ENCODE measurements at places on chromosomes 13 and 19.

DNA sequence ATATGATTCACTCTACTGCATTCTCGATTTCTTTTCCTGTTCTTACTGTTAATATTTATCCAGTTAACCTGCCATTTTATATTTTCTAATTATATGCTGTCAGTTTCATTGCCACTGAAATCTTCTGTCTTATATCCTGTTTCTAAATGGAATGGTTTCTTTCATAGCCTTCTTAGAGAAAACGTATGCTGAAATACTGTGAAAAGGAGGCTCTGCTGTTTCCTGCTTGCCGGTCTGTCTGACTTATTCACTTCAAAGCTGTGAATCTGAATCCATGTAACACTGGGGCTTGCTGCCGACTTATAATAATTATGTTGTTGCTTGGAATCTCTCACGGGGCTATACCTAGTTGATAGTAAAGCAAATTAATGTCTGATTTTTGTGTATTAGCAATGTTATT, 80.0 kb downstream of the GPR12 start:
- no peak for DNase-seq

DNA sequence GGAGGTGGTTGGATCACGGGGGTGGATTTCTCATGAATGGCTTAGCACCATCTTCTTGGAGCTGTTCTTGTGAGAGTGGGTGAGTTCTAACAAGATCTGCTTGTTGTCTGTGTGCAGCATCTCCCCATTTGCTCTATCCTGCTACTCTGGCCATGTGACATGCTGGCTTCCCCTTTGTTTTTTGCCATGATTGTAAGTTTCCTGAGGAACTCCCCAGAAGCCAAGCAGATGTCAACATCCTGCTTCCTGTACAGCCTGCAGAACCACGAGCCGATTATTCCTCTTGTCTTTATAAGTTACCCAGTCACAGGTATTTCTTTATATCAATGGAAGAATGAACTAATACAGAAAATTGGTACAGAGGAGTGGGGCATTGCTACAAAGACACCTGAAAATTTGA, 2.3 kb upstream of the SIGLEC12 start:
- no peak for DNase-seq

- no peak for DNase-seq
Measured at GRCh38 chr19:30743011-30743410, 370.8 kb downstream of the ZNF536 start.

GRCh38 chr19:45314708-45315245, 7.9 kb downstream of the CKM start:
- DNase-seq, result no peak

- DNase-seq, result no peak
Measured at GRCh38 chr13:80447747-80448146, 106.8 kb upstream of the SPRY2 start.

- no peak for DNase-seq
Measured at GRCh38 chr19:4134351-4134750, 10.4 kb upstream of the MAP2K2 start.

GRCh38 chr19:41220811-41221210, 1.8 kb downstream of the AXL start:
- DNase-seq, result no peak

DNA sequence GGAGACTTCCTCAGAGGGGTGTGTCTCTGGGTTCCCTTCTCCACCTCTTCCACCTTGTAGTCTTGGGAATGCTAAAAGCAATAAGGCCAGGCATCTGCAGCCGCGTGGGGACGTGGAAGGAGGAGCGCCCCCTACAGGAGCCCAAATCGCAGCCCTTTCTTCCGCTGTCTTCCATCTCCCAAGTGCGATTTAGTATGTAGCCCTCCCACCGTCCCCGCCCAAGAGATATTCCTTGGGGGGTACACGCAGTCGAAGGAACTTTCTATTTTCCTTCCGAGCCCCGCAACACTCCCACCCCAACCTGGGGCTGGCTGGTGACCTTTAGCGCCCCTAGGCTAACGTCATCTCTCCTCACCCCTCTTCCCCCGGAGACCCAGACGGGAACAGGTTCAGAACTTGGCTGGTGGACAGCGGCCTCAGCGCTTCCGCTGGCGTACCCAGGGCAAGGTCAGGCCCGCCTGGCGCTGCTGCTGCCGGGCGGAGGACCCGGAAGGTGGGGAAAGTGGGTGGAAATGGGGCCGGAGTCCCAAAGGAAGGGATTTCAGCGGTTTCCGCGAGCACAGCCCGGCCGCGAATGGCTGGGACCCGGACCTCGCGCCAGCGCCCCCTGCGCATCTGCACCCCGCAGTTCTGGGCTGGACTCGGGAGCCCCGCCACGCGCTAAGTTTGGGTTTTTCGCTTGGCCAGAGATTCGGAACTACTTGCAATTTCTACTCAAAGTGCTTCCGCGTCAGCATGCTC, 2.1 kb upstream of the PCDH8 start:
- DNase-seq, result no peak

DNA sequence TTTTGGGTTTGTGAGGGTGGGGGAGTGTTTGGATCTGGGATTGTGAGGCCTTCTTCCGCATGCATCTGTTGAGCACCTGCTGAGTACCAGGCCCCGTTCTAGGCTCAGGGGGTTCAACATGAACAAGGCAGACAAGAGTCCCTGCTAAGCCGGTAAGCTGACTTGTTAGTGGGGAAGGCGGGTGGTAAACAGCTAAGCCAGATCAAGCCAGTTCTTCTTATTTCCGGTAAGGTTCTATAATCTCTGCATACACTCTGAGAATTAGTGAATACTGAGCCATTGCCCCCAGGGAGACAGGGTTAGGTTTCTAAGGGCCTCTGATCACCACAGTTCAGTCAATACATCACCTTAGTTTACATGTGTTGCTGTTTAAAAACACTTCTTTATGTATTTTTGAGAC, 9.9 kb upstream of the EHD2 start:
- DNase-seq, result no peak

GRCh38 chr19:19406878-19407632, 1.6 kb downstream of the GATAD2A start:
- DNase-seq, result no peak

DNA sequence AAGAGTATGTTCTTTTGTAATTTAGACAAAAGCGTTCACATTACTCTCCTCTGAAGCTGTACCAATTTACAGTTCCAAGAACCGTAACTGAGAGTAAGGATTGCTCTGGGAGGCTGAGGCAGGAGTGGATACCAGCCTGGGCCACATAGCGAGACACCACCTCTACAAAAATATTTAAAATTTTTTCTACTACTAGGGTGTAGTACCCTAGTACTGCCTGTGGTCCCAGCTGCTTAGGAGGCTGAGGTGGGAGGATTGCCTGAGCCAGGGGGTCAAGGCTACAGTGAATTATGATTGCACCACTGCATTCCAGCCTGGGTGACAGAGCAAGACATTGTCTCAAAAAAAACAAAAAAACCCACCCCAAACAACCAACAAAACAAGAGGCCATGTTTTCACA, 12.1 kb upstream of the CYP2A6 start:
- no peak for DNase-seq

- no peak for DNase-seq
Measured at GRCh38 chr19:29098863-29099481, 114.0 kb downstream of the UQCRFS1 start.

Data from NCI-H1436 treated with DMSO at 0.1 percent for 48 hours (cell line).